T-cell (primary cell): ENCODE measurements at places on chromosomes 11 and 22. TPM values are rescaled to one million over a fixed set of nuclear protein-coding genes. Genes with fewer than 3 reads are reported as not detected.

NEFH gene
- 0.86 TPM for total RNA-seq

OR2AG2 gene
- not detected for total RNA-seq

KCNJ5 gene
- total RNA-seq: 0.07 TPM

NXPE1 gene
- not detected for total RNA-seq

GRCh38 chr11:120057595-120058581, 80.0 kb downstream of the TRIM29 start:
- no peaks in the 10 kb centered on the region for H3K36me3 ChIP-seq
- no peak overlapping the region for H3K27ac ChIP-seq
- H3K27me3 ChIP-seq: peaks cover 41% of the 10 kb centered on the region
- DNase-seq: no peak
- no peaks in the 10 kb centered on the region for H3K4me1 ChIP-seq

- no peak overlapping the region for H3K4me3 ChIP-seq
- H3K4me1 ChIP-seq: peaks cover 82% of the 10 kb centered on the region
- H3K36me3 ChIP-seq: peaks cover 3% of the 10 kb centered on the region
- DNase-seq: no peak
- no peaks in the 10 kb centered on the region for H3K27me3 ChIP-seq
- peak overlapping the region; percentile 62 for H3K27ac ChIP-seq
Observed at GRCh38 chr22:39949964-39950737, 10.0 kb upstream of the TMA7B start.

DNA sequence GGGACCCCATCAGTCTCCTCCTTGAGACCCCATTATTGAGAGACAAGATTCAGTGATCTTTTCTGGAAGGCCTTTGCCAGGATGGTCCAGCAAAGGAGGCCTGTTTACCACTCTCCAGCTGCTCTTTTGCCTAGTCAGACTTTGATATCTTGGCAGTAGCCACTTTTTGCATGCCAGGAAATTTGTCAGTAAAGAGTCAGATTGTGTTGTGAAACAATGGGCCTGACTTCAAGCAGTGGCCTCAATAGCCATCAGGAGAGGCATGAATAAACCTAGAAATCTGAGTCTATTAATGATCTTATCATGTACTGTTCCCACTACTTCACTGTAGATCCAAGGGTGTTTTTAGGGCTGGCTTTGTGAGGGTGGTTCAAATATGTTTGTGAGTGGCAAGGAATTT, 479.4 kb downstream of the JRKL start:
- no peak overlapping the region for H3K27ac ChIP-seq
- no peaks in the 10 kb centered on the region for H3K36me3 ChIP-seq
- no peaks in the 10 kb centered on the region for H3K27me3 ChIP-seq
- H3K4me1 ChIP-seq: no peaks in the 10 kb centered on the region
- DNase-seq: no peak

- H3K36me3 ChIP-seq: no peaks in the 10 kb centered on the region
- no peak for DNase-seq
- H3K27ac ChIP-seq: no peak overlapping the region
- H3K4me1 ChIP-seq: no peaks in the 10 kb centered on the region
- no peaks in the 10 kb centered on the region for H3K27me3 ChIP-seq
Observed at GRCh38 chr22:27952779-27953178, 33.7 kb upstream of the PITPNB start.

DNA sequence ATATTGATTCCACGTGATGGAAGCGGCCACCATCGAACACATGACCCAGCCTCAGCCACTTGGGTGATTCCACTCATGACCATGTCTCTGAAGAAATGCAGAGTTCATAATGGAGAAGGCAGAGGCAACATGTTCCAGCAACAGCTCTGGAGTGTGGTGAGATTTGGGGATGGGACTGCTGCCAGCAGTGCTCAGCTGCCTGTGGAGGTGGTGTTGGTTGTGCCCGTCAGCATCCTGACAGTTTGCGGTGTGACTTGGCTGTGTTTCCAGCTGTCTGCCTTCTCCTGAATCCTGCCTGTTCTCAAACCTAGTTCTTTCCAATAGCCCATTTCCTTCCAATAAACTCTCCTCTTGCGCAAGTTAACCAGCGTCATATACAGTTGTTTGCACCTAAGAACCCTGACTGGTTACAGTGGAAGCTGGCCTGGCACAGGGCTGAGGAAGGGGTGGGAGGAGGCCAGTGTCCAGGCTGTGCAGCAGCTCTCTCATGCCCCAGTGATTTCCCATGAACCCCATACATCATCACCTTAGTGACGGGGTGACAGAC, 22.0 kb upstream of the OR8B8 start:
- no peak overlapping the region for H3K4me3 ChIP-seq
- DNase-seq: no peak
- no peaks in the 10 kb centered on the region for H3K27me3 ChIP-seq
- H3K4me1 ChIP-seq: no peaks in the 10 kb centered on the region
- no peak overlapping the region for H3K27ac ChIP-seq
- H3K36me3 ChIP-seq: no peaks in the 10 kb centered on the region

DNA sequence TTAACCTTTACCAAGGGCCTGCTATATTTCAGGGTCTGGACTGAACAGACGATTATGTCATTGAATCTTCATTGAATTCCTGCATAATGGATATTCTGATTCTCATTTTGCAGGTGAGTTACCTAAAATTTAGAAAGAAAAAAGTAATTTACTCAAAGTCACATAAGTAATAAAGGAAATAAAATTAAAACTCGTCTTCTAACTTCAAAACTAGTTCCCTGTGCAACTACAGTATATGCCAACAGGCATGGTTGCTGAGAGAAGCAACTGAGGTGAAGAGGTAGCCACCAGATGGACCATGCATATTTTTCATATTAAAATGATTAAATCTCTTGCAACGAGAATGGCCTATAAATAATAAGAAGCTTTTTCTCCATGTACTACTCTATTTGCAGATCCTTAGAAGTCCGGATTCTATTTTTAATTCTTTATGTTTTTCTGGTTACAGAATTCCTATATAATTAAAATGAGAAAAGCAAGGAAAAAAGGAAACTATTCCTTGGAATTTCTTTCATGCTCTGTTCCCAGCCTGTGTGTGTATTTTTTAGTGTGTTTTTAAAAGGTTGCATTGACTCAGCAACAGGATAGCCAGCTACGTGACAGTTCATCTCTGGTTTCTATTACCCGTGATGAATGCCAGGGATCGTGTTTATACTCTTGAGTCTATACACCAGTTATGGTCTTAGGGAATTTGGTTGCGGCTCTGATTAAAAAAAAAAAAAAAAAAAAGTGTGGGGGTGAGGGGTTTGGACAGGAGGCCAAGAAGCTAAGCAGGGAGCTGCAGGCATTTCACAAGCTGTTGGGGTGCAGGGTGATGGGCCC, 186.8 kb downstream of the ETS1 start:
- no peak for DNase-seq
- H3K27ac ChIP-seq: no peak overlapping the region

DNA sequence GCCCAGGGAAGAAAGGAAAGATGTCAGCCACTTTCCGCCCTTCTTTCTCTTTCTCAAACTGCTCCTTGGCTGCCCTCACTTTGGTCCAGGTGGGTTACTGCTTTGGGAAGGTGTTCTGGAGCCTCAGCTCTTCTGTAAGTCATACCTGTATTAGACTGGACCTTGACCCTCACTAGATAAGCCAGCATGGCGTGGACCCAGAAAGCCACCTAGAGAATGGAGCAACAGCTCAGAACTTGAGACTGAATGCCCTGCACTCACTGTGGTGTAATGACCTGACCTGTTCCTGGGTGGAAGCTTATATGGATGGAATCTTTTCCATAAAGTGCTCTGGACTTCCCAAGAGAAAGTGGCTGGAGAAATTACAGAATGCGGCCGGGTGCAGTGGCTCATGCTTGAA, 15.6 kb downstream of the ACP2 start:
- H3K27ac ChIP-seq: no peak overlapping the region
- no peak overlapping the region for H3K4me3 ChIP-seq
- H3K27me3 ChIP-seq: no peaks in the 10 kb centered on the region
- H3K4me1 ChIP-seq: peaks cover 15% of the 10 kb centered on the region

GRCh38 chr11:19458231-19458630, 217.5 kb upstream of the E2F8 start:
- DNase-seq: no peak
- no peak overlapping the region for H3K27ac ChIP-seq
- no peak overlapping the region for H3K4me3 ChIP-seq
- no peaks in the 10 kb centered on the region for H3K4me1 ChIP-seq
- H3K27me3 ChIP-seq: peaks cover 14% of the 10 kb centered on the region

GRCh38 chr11:62830904-62831519, 839 bp downstream of the STX5 start:
- H3K27ac ChIP-seq: peak overlapping the region; percentile 95
- no peaks in the 10 kb centered on the region for H3K27me3 ChIP-seq
- DNase-seq: no peak
- peak overlapping the region; percentile 96 for H3K4me3 ChIP-seq

- no peak overlapping the region for H3K4me3 ChIP-seq
- H3K36me3 ChIP-seq: peaks cover 58% of the 10 kb centered on the region
- no peaks in the 10 kb centered on the region for H3K4me1 ChIP-seq
- no peak for DNase-seq
- H3K27me3 ChIP-seq: no peaks in the 10 kb centered on the region
Observed at GRCh38 chr22:44727709-44728108, 24.7 kb upstream of the ARHGAP8 start.

- peaks cover 4% of the 10 kb centered on the region for H3K27me3 ChIP-seq
- H3K4me1 ChIP-seq: no peaks in the 10 kb centered on the region
- H3K27ac ChIP-seq: no peak overlapping the region
Observed at GRCh38 chr11:116123739-116124138, 619.5 kb upstream of the CADM1 start.

DNA sequence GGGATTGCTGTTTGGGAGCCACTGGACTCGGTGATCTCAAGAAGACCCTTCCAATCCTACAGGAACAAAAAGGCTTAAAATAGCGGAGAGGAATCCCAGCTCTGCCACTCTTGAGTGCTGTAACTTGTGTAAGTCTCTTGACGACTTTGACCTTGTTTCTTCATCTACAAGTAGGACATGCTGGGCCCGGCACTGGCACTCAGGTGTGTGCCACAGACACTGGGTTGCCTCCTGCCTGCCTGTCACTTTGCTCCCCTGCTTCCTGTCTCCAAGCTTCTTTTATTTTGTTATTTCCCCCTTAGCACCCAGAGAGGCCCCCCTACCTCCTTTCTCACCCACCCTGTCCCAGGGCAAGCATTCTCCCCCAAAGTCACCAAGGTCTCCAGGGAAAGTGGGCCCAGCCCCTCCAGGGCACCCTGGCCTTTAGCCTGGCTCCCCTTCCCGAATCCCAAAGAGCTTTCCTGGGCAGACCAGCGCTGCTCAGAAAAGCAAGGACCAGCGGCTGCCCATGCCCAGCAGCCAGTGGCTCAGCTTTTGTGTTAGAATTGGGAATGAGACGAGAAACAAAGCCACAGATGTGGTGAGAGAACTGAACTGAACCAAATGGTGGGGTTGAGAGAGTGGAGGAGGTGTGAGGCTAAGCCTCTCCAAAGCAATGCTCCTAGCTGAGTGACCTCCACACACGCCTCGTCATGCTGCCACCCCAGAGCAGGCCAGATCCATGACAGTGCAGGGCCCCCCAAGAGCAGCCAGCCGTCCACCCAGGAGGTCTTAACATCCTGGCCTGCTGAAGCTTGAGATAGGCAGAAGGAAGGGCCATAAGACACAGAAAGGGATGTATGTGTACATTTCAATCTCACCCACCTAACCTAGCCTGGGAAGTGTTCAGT, 4.5 kb downstream of the TRIM29 start:
- no peak for DNase-seq
- no peak overlapping the region for H3K4me3 ChIP-seq
- H3K27ac ChIP-seq: no peak overlapping the region
- no peaks in the 10 kb centered on the region for H3K36me3 ChIP-seq
- H3K27me3 ChIP-seq: no peaks in the 10 kb centered on the region

- H3K36me3 ChIP-seq: no peaks in the 10 kb centered on the region
- H3K27me3 ChIP-seq: no peaks in the 10 kb centered on the region
- no peak overlapping the region for H3K27ac ChIP-seq
- H3K4me1 ChIP-seq: no peaks in the 10 kb centered on the region
- DNase-seq: no peak
Observed at GRCh38 chr11:47104261-47104950, 72.3 kb downstream of the ARFGAP2 start.

DNA sequence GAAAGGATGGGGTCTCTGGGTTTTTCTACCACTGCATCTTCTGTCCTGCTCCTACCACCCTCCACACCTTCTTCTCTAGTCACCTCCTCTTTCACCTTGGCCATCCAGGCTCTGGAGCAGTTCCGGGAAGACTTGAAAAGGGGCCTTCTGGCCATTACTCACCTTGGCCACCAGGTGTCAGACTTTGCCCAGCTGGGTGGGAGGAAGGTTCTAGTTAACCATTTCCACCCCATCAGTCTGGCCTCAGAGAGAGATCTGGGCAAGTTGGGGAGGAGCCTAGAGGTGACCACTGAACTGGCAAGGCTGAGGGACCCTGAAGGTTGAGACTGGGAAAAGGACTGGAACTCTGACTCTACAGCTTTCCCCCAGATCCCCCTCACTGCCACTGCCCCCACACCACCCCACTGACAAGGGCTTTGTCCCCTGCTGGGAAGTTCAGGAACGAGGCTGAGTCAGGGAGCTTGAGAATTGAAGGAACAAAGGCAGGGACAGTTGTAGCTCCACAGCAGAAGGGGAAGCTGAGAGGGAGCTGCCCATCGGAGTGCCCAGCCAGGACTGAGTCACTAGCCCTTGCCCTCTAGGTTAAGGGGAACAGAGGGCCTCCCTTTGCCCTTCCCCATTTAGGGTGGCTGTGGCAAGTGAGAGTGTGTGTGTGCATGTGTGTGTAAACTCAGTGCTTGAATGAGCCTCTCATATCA, 3.7 kb upstream of the POLD4 start:
- H3K27ac ChIP-seq: no peak overlapping the region
- peak; percentile 66 for DNase-seq
- H3K36me3 ChIP-seq: no peaks in the 10 kb centered on the region

GRCh38 chr11:8269636-8270035, 6.0 kb upstream of the LMO1 start:
- peaks cover 7% of the 10 kb centered on the region for H3K4me1 ChIP-seq
- no peak overlapping the region for H3K4me3 ChIP-seq
- H3K27ac ChIP-seq: no peak overlapping the region
- no peaks in the 10 kb centered on the region for H3K36me3 ChIP-seq
- DNase-seq: no peak

- H3K4me1 ChIP-seq: peaks cover 3% of the 10 kb centered on the region
- peaks cover 14% of the 10 kb centered on the region for H3K27me3 ChIP-seq
- H3K36me3 ChIP-seq: no peaks in the 10 kb centered on the region
- no peak overlapping the region for H3K4me3 ChIP-seq
- no peak overlapping the region for H3K27ac ChIP-seq
Observed at GRCh38 chr11:65219930-65220213, 38.1 kb downstream of the CAPN1 start.

DNA sequence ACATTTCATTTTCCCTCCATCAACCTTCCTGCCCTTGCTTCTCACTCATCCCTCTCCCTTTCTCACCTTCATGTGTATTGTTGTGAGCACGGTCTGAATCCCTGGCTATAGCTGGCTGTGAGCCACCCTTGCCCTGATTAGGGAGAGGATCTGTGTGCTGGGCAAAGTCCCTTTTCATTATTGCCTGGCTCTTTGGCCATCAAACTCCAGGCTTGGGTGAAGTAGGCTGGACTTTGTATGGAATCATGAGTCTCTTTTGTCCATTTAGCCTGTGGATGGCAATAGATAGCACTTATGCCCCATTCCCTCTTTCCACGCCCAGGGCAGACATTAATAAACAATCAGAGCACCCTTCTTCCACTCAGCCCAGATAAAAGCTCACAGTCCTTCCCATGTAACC, 6.7 kb downstream of the MYO18B start:
- DNase-seq: no peak
- no peak overlapping the region for H3K4me3 ChIP-seq
- H3K27ac ChIP-seq: no peak overlapping the region
- H3K36me3 ChIP-seq: no peaks in the 10 kb centered on the region

- no peak overlapping the region for H3K4me3 ChIP-seq
- H3K27me3 ChIP-seq: no peaks in the 10 kb centered on the region
- H3K36me3 ChIP-seq: no peaks in the 10 kb centered on the region
- H3K4me1 ChIP-seq: peaks cover 4% of the 10 kb centered on the region
- DNase-seq: no peak
Observed at GRCh38 chr11:104713401-104713800, 184.9 kb downstream of the CASP12 start.
